ENCODE measurements at places on chromosomes 12 and 14. TPM values are rescaled to one million over a fixed set of nuclear protein-coding genes. Genes with fewer than 3 reads are reported as not detected.

DNA sequence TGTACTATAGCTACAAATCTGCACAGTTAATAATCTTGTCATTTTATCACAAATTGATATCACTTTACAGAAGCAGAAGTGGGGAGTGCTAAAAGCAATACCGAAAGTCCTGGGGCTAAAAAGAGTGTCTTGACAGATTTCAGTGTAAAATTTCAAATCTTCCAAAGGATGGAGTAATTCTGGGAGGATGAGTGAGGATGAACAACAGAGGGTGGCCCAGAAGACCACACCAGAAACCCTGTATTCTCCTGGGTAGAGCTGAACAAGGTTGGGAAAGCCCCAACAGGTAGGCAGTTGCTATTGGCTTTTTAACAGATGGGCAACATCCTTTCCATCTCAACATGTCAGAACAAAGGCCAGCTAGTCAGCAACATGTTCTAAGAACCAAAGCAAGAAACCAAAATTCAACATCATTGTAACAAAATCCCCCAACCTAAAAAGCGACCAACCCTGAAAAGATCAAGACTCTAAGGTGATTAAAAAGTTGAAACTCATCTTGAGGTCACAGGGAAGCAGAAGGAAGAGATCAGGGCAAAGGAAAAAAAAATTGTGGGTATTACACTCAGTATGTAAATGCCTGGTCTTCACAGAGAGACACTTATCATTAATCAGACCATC lies 38.8 kb downstream of the CBX5 start:
- no peaks in the 10 kb centered on the region for H3K27me3 ChIP-seq
- H3K4me3 ChIP-seq = no peak overlapping the region
- peaks cover 5% of the 10 kb centered on the region for H3K36me3 ChIP-seq
- DNase-seq = no peak
- no peak overlapping the region for H3K27ac ChIP-seq

DNA sequence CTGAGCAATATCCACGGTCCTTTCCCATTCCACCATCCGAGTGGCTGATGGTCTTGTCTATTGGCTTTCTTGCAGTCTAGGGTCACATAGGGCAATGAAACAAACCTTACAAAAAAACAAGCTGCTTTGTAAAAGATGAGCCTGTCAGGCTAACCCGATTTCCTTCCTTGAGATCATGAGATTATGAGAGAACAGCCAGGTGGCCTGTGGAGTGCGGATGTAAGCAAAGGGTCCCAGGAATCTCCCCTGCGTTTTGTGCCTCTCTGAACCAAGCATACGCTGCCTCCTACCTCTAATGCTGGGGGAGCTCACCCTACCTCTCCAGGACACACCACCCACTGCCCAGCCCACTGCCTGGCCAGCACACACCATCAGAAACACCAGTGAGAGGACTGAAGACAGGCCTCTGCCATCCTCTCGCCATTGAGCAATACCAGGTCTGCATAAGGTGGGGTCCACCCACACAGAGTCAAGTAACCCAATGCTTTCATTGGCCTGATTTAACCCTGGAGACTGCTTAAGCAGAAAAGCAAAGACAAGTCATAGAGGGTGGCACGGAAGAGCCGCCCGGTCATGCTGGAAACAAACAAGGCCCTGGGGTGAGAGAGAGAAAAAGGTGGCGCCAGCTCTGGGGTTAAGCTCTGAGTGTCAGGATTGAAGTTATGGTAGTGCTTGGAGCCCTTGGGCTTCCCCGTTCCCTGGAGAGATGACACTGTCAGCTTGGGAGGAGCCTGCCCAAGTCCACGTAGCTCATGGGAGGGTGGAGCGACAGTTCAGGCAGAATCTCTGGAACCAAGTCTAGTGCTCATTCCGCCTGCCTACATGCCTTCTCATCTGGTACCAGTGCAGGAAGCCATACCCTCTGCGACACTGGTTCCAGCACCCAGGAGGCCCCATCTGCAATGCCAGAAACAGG lies 46.6 kb downstream of the CALM1 start:
- no peak overlapping the region for H3K4me3 ChIP-seq
- H3K27me3 ChIP-seq = no peaks in the 10 kb centered on the region
- no peak for DNase-seq
- H3K4me1 ChIP-seq = no peaks in the 10 kb centered on the region

- DNase-seq = no peak
- H3K4me1 ChIP-seq = peaks cover 13% of the 10 kb centered on the region
- H3K4me3 ChIP-seq = no peak overlapping the region
- H3K36me3 ChIP-seq = peaks cover 5% of the 10 kb centered on the region
- H3K27me3 ChIP-seq = no peaks in the 10 kb centered on the region
- no peak overlapping the region for H3K27ac ChIP-seq
Measured at GRCh38 chr12:6947615-6948014, 3.5 kb upstream of the PTPN6 start.

DNA sequence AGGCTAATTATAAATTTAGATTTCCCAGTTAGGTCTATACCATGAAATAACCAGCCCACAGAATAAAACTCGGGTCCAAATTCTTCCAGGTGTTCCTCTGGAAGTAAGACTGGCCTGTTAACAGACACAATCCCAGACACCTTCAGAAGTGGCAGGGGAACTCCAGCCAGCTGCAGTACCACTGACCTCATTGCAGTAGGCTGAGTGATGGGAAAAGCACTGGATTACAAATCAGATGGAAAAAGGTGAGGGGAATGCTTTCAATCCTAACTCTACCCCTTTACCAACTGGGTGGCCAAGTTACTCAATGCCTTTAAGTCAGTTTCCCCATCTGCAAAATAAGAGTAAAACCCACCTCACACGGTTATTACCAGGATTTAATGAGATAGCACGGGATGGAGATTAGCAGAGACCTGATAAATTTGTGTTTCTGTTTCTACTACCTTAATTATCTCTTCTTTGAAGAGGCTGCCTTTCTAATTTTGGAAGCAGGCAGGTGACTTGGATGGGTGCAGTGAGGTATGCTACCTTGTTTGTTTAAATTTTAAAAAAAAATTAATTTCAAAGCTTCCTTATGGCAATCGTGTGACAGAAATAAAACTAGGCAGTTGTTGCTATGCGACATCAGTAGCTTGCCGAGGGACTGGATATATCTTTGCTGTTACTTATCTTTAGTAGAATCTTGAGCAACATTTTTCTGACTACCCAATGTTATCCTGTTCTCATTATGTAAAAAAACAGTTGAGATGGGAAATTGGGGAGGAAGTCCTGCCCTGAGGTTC lies 167.3 kb upstream of the GRIN2B start:
- no peak for DNase-seq
- no peak overlapping the region for H3K27ac ChIP-seq
- no peaks in the 10 kb centered on the region for H3K36me3 ChIP-seq
- no peaks in the 10 kb centered on the region for H3K27me3 ChIP-seq

GRCh38 chr12:107360482-107360881 lies 267.1 kb upstream of the CRY1 start:
- peaks cover 6% of the 10 kb centered on the region for H3K4me1 ChIP-seq
- H3K36me3 ChIP-seq = no peaks in the 10 kb centered on the region
- H3K4me3 ChIP-seq = no peak overlapping the region

The KRT75 gene
- total RNA-seq = not detected

- peak overlapping the region; percentile 81 for H3K4me3 ChIP-seq
- no peaks in the 10 kb centered on the region for H3K36me3 ChIP-seq
- peaks cover 3% of the 10 kb centered on the region for H3K4me1 ChIP-seq
Measured at GRCh38 chr14:52312931-52313355, 1.2 kb upstream of the PTGER2 start.

The PRB2 gene
- not detected for total RNA-seq

DNA sequence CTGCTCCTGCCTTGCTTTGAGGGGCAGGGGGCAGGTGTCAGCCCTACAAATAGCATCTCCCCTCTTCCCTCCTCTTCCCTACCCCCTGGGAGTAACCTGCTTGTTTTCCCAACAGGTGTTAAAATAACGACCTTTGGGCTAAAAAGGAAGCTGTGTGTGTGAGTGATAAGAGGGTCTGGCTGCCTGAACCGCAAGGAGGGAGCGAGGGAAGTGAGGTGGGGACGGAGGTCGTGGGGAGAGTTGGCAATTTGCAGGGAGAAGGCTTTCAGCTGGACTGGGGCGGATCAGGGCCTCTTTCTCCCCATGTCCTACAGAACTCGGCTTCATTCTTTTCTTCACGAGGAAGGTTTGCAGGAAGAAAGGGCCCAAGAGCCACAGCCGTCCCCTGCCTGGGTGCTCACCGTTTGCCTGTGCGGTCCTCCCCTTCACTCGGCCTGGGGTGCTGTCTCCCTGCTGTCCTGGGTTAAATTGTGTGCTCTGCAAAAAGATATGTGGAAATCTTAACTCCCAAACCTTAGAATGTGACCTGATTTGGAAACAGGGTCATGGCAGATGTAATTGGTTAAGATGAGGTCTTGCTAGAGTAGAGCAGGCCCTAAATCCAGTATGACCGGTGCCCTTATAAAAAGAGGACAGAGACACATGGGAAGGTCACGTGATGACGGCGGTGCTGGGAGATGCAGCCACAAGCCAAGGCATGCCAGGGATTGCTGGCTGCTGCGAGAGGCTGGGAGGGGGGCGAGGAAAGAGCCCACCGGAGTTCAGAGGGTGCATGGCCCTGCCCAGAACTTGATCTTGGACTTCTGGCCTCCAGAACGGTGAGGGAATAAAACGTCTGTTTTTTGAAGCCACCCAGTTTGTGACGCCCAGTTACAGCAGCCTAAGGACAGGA lies 38.7 kb upstream of the NCOR2 start:
- no peaks in the 10 kb centered on the region for H3K27me3 ChIP-seq
- no peak overlapping the region for H3K4me3 ChIP-seq
- H3K4me1 ChIP-seq = no peaks in the 10 kb centered on the region
- DNase-seq = no peak

DNA sequence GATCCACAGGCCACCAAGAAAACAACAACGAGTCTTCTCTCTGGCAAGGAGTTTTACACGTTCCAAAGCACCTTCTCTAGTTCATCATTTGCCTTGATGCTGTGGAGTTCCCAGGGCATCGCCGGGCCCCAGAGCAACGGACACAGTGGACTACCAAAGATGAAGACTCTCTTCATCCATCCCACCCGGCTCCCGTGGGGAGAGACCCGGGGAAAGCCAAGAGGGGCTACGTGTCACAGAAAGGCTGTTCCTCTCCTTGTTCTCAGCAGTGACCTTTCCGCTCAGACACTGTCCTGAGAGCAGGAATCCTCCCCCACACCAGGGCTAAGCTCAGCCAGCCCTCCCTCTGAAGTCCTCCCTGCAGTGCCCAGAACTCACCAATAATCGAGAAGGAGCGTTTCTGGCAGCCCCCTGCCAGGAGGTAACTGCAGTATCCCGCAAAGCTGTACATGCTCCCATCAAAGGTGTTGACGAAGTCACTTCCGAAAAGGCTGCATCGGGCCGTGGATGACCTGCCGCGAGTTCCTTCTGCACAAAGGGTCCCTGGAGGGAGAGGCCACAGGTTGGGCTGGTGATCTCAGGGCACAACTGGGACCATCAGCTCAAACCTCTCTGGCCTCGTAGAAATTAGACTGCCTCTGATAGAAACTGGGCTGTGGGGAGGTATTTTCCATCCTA lies 3.5 kb downstream of the VWF start:
- no peak overlapping the region for H3K4me3 ChIP-seq
- H3K36me3 ChIP-seq = no peaks in the 10 kb centered on the region
- H3K27ac ChIP-seq = no peak overlapping the region
- no peak for DNase-seq
- no peaks in the 10 kb centered on the region for H3K4me1 ChIP-seq

The SLC10A1 gene
- total RNA-seq = not detected

The CNTN1 gene
- total RNA-seq = 0.26 TPM

GRCh38 chr12:6374786-6375160 lies 590 bp downstream of the SCNN1A start:
- DNase-seq = no peak
- no peak overlapping the region for H3K4me3 ChIP-seq
- no peaks in the 10 kb centered on the region for H3K36me3 ChIP-seq
- no peak overlapping the region for H3K27ac ChIP-seq
- H3K4me1 ChIP-seq = peaks cover 20% of the 10 kb centered on the region

- H3K27me3 ChIP-seq = peaks cover 4% of the 10 kb centered on the region
- no peak overlapping the region for H3K27ac ChIP-seq
- H3K36me3 ChIP-seq = no peaks in the 10 kb centered on the region
Measured at GRCh38 chr14:75487155-75487671, 35.1 kb upstream of the BATF start.

The WDR89 gene
- 11.1 TPM for total RNA-seq

The WNT1 gene
- not detected for total RNA-seq

DNA sequence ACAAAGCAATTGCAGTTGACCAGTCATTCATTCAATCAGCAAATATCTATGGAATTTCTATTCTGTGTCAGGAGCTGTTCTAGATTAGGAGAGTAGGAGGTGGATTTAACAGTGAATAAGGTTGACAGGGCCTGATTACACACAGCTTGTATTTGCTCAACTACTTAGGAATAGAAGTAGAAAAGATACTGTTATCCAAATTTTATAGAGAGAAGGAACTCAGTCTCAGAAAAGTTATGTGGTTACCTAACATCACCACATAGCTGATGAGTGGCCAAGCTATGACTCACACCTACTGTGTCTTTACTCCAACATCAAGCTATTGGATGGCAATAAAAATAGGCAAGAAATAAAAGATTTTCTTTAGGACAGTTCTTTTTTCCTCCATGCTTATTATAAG lies 374.8 kb downstream of the RMST start:
- DNase-seq = peak; percentile 43
- H3K36me3 ChIP-seq = no peaks in the 10 kb centered on the region
- no peak overlapping the region for H3K27ac ChIP-seq
- no peaks in the 10 kb centered on the region for H3K27me3 ChIP-seq
- no peaks in the 10 kb centered on the region for H3K4me1 ChIP-seq
- no peak overlapping the region for H3K4me3 ChIP-seq

DNA sequence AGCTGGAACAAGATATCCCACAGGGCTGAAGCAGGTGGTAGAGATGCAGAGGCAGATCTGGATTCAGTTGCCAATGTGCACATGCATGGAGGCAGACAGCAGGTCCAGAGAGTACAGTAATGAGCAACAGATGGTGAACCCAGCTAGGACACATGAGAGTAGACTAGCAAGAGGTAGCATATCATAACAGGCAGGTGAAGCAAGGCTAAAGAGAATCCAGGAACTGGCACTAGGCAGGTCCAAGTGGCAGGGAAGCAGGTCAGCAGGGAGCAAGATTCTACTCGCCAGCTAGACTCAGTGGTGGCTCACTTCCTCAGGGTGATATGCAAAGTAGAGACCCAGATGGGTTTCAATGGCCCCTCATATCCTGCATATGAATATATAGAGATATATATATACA lies 15.3 kb upstream of the MYF6 start:
- no peak overlapping the region for H3K4me3 ChIP-seq
- H3K27me3 ChIP-seq = no peaks in the 10 kb centered on the region
- H3K36me3 ChIP-seq = no peaks in the 10 kb centered on the region

DNA sequence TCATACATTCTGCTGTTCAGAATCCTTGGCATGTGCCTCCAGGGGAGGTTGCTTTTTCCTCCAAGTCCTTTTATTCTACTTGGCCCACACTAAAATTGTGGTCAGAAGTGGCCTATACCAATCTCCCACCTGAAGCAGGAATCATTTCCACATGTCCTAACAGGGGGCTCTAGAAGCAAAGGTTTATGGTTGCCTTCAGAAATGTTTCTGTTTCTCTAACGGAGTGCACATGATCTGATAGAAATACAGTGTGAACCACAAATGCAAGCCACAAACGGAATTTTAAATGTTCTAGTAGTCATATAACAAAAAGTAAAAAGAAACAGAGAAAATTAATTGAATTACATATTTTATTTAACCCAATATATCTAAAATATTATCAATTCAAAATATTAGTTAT lies 4.0 kb downstream of the PTGER2 start:
- H3K36me3 ChIP-seq = no peaks in the 10 kb centered on the region
- peaks cover 9% of the 10 kb centered on the region for H3K4me1 ChIP-seq

GRCh38 chr12:61098031-61098580 lies 1162.1 kb upstream of the USP15 start:
- H3K4me3 ChIP-seq = no peak overlapping the region
- H3K27me3 ChIP-seq = no peaks in the 10 kb centered on the region
- H3K4me1 ChIP-seq = no peaks in the 10 kb centered on the region
- no peak for DNase-seq
- no peak overlapping the region for H3K27ac ChIP-seq

- H3K4me3 ChIP-seq = no peak overlapping the region
- DNase-seq = peak; percentile 53
Measured at GRCh38 chr14:30252783-30253674, 305.9 kb upstream of the G2E3 start.
